ENCODE measurements at places on chromosomes 5 and 9.
A peak's percentile ranks its signal among the peaks of the same experiment; 100 is the strongest.

- no peak for DNase-seq
Measured at GRCh38 chr5:152900332-152900731, 495.3 kb upstream of the NMUR2 start.

DNA sequence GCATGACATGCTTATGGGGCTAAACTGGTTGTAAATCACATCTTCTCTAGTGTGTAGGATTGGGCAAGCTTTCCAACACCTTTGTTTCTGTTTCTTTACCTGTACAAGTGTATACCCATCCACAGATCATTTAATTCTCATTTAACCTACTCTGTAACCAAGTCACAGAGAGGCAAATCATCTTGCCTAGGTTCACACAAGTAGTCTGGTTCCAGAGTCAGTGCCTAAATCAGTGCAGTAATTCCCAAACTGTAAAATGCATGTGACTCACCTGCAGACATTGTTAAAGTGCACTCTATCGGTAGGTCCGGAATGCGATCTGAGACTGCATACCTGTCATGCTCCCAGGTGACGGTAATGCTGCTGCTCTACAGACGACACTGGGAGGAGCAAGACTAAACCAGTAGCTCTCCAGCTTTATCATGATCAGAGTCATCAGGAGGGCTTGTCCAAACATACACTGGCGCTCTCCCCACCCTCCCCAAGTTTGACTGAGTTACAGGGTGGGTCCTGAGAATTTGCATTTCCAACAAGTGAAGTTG, 107.9 kb upstream of the FREM1 start:
- no peak for DNase-seq

- DNase-seq = no peak
Measured at GRCh38 chr5:115319007-115319406, 22.6 kb upstream of the CCDC112 start.

GRCh38 chr5:33588654-33589372, 148.0 kb downstream of the TARS1 start:
- no peak for DNase-seq

GRCh38 chr5:71631070-71631469, 43.9 kb downstream of the MCCC2 start:
- DNase-seq = no peak

DNA sequence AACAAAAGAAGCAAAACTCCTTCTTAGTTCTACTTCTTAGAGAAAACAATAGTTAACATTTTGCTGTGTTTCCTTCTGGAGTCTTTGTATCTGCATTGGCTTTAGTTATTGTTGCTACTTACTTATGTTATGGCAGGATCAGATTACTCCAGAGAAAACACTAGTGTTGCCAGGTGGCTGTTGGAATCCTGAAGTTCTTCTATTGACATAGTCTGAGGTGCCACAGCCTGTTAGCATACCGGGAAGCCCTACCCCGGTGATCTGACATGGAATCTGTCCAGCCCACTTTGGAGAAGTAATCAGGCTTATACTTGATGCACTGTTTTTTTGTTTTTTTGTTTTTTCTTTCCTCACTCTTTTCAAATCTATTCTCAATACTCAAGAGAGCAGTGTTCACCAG, 68.5 kb upstream of the CEP78 start:
- no peak for DNase-seq

DNA sequence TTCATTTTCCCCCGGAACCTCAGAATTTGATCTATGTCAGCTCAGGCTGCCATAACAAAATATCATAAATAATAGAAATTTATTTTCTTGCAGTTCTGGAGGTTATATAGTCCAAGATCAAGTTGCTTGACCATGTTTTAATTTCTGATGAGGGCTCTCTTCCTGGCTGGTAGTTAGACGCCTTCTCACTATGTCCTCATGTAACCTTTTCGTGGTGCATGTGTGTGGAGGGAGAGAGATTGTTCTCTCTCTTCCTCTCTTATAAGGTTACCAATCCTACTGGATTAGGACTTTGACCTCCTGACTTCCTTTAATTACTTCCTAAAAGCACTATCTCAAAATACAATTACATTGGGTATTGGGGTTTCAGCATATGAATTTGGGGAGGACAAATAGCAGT, 198.6 kb downstream of the SH3GL2 start:
- no peak for DNase-seq

- peak; percentile 19 for DNase-seq
Measured at GRCh38 chr9:127537014-127537413, 75.1 kb upstream of the STXBP1 start.

DNA sequence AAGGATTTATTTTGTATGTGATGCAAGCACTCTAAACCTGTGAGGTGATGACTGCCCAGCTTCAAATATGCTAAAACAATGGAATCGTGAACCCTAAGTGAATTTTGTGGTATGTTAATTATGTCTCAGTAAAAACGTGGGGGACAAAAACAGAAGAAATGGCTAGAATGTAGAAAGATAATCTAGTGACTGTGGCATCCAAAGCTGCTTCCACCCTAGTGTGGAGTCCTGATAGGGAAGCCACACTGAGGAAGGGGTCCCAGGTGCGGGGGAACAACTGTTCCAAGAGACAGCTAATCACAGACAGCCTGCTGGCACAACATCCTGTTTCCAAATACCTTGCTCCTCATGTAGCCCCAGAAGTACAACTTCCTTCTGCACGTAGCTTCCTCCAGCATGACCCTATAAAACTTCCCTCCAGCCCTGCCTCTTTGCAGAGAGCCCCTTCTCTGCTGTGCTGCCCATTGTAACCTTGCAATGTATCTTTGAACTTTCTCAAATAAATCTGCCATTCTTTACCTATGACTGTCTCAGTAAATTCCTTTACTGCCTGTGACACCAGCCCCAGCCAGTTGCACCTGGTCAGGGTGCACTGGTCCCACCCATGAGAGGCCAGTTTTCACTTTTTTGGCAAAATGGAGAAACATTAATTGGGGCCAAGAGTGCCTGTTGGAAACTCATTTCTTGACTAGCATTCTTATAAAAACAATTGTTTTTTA, 4.9 kb downstream of the GMCL2 start:
- no peak for DNase-seq

- DNase-seq = no peak
Measured at GRCh38 chr9:76732341-76732958, 31.8 kb upstream of the PCA3 start.

- no peak for DNase-seq
Measured at GRCh38 chr5:131193106-131193505, 22.4 kb downstream of the LYRM7 start.

DNA sequence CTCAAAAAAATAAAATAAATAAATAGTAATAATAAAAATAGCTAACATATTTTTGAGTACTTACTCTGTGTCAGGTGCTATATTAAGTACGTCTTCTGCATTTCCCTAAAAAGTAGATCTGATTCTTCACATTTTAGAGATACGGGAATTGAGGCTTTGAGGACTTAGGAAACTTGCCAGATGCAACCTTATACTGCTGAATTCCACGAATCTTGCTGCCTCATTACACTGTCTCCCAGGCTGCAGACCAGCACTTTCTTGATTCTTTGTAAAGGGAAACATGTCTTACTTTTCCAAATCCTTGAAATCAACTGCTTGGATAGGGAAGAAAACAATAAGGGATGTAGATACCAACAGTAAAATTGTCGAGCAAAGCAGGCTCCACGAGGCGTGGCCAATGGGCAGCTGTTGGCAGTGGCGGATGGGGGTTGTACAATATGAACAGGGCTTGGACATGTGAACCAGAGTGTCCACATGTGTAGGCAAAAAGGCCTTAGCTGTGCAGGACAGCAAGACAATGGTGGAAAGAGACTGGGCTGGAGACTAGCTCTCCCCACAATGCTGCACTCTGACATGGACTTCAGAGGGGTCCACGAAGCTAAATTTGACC, 124.3 kb upstream of the RAI14 start:
- peak; percentile 8 for DNase-seq

DNA sequence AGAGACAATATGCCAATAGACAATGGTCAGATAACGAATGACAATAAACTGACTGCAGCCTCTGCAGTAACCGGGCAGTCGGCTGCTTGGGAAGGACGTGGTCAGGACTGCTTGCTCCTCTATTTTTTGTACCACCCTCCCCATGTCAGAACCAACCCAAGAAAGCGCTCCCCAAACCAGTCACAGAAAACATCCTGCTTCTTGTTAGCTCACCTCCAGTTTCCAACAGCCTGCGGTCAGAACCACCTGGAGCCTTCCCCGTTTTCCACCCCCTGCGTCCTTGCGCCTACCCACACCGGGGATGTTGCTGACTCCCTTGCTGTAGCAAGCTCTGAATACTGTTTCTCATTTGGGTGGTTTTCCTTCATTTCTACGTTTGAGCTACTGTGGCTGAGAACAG, 1.7 kb upstream of the MRNIP start:
- DNase-seq = no peak

DNA sequence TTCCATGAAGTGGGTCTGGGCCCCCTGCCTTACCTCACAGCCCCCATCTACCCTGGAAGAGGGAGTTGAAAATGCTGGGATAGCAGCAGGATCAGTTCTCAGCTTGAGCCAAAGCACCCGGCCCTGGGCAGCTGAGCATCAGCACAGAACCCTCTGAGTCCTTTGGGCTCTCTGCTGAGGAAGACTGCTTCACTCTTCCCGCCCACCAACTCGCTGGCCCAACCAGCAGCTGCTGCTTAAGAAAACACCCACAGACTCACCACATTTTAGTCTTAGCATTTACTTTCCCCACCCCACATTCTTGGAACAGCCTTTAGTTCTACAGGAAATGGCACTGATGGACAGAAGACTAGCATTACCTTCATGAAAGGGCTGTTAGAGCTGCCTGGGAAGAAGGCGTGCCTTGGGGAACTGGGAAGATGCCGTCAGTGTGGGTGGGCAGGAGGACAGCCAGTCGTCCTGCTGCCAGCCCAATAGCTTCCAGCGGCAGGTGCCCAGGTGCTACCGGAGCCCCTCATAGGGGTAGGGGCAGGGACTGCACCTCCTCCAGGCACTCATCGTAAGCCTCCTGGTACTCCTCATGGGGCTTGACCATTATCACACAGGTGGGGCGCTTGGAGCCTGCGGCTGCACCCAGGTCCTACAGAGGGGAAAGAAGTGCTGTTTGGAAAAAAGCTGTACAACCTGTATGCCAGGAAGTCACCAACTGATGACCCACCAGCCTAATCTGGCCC, 4.3 kb downstream of the NHP2 start:
- no peak for DNase-seq

DNA sequence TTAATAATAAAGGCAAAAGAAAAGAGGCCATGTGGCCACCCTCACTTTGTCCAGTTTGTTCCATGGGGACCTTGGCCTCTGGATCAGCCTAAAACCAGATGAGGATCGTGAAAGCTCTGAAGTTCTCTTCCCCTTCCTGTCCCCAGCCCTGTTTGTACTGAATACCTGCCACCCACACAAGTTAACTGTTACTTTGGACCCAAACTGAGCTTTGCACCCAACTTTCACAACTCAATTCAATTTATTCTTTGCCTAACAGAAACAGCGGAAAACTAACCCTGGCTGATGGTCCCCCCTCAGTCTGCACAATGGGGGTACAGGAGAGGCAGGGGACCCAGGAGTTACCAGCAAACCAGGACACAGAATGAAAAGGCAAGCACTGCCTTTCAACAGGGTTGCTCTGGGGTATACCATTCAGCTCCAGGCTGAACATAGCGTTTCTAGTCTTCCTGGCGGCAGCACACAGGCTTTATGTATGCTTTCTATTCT, 28.2 kb downstream of the ABCA1 start:
- DNase-seq = no peak

GRCh38 chr9:70581955-70582350, 167.5 kb upstream of the KLF9 start:
- no peak for DNase-seq

DNA sequence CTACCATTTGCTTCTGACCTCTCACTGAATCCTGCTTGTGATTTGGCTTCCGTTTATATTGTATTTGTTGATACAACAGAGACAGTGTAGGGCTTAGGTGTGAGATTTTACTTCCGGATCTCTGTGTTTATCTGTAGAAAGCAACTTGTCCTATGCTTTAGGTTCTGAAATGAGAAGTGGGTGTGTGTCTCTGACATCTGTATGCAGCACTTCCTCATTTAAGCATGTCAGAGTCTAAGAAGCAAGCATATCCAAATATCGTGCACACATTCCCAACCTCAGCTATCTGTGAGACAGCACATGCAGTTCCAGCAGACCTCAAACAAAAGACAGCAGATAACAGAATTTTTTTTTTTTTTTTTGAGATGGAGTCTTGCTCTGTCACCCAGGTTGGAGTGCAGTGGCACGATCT, 16.3 kb downstream of the KLF9 start:
- DNase-seq = no peak

DNA sequence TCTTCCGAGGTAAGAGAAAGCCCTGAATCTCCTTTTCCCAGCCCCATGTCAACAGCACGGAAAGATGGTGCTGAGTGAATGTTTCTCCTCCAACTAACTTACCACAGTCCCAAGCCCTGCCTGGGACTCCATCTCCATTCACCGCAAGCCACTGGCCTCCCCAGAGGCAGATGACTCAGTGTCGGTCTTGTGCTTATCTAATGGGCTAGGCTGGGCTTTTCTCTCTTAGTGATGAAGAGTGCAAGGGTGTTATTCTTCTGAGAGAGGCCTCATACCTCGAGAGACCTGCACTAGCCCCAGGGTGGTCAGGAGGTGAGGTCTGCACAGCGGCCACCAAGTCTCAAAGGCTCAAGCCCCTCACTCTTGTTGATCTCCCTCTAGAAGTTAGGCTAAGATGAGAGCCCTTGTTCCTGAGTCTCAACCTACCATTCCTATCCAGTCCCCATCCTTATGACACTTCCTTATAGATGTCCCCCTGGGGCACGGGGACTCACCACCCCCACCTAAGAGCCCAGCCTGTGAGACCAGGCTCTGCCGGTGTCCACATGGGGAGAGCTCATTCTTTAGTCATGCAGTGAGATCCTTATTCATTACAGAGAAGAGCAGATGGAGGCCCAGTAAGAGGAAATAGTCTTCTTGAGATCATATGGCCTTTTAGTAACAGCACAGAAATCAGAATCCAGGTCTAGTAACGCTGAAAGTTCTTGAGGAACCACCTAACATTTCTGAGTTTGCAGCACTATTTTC, 127.0 kb downstream of the SAXO1 start:
- no peak for DNase-seq

DNA sequence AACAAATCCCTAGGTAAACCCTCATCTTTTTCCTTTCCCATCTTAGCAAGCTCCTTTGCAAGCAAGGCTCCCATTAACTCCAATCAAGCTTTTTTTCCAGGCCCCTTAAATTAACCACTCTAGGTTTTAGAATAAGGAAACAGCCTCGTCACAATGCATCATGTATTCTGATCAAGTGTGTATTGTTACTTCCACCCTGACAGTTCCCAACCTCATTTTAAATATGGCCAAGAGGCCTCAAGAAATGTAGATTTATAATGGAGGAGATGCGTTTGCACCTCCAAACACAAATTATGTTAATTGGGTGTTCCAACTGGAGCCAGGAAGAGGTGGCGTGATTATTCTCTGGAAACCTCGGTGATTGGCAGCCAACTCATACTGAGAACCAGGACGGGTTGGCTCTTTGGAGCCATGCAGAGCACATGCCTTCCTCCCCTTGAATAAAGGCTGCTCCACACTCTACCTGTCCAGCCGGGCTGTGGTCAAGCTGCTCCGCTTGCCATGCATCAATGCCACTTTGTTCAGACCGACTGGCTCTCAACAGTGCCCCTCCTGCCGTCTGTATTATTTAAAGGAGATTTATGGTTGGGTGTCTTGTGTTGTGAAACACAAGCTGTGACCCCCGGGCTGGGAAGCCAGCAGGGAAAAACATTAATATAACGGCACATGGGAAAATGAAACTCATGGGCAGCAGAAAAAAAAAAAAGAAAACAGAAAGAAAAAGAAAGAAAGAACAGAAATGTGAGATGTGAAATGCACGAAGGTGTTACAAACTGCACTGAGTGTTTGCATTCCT, 191.1 kb downstream of the EBF1 start:
- DNase-seq = no peak

Measured in amniotic stem cell (primary cell).